Panc1 (cell line): ENCODE measurements at places on chromosomes 13 and 19. TPM values are rescaled to one million over a fixed set of nuclear protein-coding genes. Genes with fewer than 3 reads are reported as not detected.
A peak's percentile ranks its signal among the peaks of the same experiment; 100 is the strongest.

DNA sequence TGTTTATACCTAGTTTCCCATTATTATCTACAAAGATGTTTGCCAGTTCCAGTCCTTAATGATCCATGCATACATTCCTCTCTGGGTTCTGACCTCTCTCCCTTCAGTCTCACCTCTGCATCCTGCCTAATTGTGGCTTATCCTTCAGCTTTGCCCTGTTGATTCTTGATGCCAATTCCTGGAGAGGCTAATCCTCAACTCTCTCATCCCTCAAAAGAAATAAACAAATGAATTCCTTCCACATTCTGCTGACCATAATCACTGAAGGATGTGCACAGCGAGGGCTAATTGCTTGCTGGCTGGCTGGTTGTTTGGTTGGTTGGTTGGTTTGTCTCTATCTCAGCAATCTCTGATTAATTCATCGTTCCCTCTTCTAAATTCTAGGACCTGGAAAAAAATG lies 113.8 kb downstream of the IRS2 start:
- no peaks in the 10 kb centered on the region for H3K4me1 ChIP-seq
- H3K36me3 ChIP-seq, result no peaks in the 10 kb centered on the region
- H3K4me3 ChIP-seq, result no peak overlapping the region
- DNase-seq, result no peak
- no peaks in the 10 kb centered on the region for H3K27me3 ChIP-seq
- H3K27ac ChIP-seq, result no peak overlapping the region

DNA sequence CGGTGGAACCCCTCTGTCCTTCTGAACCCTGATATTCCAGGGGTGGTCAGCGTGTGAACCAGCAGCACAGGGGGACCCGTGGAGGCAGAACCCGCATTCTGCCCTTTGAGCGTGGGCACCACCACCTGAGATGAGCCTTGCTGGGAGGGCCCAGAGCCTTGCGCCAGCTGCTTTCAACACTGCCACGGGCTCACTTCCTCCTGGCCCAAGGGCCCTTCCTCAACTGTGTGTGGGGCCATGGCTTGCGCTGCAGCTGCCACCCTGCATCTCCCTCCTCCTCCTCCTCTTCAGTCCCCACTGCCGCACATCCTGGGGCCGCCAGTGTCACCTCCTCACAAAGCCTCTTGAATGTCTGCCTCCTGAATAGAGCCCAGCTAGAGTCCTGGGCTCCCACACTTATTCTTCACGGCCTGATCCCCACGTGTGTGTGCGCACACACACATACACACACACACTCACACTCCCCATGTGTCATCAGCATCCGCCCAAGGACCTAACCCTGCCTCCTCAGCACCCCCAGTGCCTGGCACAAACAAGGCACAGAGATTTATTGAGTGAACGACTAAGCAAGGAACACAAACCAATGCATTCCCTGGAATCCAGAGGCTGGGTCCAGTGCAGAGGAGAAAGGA lies 26.9 kb upstream of the TMEM160 start:
- no peaks in the 10 kb centered on the region for H3K27me3 ChIP-seq
- H3K4me1 ChIP-seq, result peaks cover 6% of the 10 kb centered on the region; the same call in 1 of the 2 replicates
- no peaks in the 10 kb centered on the region for H3K36me3 ChIP-seq
- no peak overlapping the region for H3K4me3 ChIP-seq

GRCh38 chr19:17743874-17744580 lies 7.2 kb upstream of the FCHO1 start:
- no peaks in the 10 kb centered on the region for H3K27me3 ChIP-seq
- no peak for DNase-seq
- H3K27ac ChIP-seq, result no peak overlapping the region
- no peak overlapping the region for H3K4me3 ChIP-seq
- H3K4me1 ChIP-seq, result no peaks in the 10 kb centered on the region

DNA sequence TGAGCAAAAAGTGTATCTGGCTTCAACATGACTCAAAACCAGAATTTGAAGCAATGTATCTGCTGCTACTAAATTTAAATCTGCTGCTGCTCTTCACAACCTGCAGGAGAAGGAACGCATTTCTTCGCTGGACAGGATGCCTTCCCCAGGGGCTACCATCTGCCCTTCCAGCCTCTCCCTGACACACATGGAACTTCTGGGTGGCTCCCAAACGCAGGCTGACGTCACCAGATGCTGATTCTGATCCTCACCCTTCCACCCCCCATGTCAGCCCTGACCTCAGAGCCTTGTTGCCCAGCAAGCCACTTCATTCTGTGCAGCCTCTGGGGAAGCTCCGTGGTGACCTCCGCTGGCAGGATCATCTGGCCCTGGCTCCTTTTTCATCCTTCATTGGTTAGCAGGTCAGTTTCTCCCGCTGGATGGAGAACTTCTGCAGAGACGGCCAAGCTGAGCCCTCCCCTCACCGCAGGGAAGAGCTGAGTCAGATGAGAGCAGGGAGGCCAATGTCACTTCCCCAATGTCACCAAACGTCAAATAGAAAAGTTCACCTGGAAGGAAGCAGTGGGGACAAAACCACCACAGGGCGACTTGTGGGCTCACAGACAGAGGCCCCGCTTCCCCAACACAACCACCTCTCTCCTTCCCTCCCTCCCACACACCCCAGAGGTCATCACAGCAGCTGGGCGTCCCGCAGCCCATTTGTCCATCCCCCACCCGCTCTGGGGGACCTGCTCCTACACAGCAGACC lies 14.0 kb upstream of the RAB20 start:
- H3K27me3 ChIP-seq, result no peaks in the 10 kb centered on the region; the same call in 1 of the 2 replicates
- no peak overlapping the region for H3K27ac ChIP-seq
- H3K4me3 ChIP-seq, result no peak overlapping the region
- H3K36me3 ChIP-seq, result no peaks in the 10 kb centered on the region

- DNase-seq, result no peak
- H3K4me1 ChIP-seq, result no peaks in the 10 kb centered on the region
- no peaks in the 10 kb centered on the region for H3K36me3 ChIP-seq
- no peak overlapping the region for H3K4me3 ChIP-seq
Observed at GRCh38 chr13:46995874-46996273, 99.0 kb upstream of the HTR2A start.

GRCh38 chr19:47330466-47330869 lies 1.5 kb upstream of the C5AR2 start:
- H3K27me3 ChIP-seq, result no peaks in the 10 kb centered on the region
- no peak overlapping the region for H3K27ac ChIP-seq
- H3K36me3 ChIP-seq, result no peaks in the 10 kb centered on the region
- H3K4me3 ChIP-seq, result no peak overlapping the region
- no peaks in the 10 kb centered on the region for H3K4me1 ChIP-seq

- no peak overlapping the region for H3K4me3 ChIP-seq
- DNase-seq, result no peak
- H3K4me1 ChIP-seq, result no peaks in the 10 kb centered on the region
- H3K27ac ChIP-seq, result no peak overlapping the region
- no peaks in the 10 kb centered on the region for H3K36me3 ChIP-seq
- no peaks in the 10 kb centered on the region; the same call in 1 of the 2 replicates for H3K27me3 ChIP-seq
Observed at GRCh38 chr13:28607187-28607955, 51.6 kb upstream of the POMP start.

- H3K36me3 ChIP-seq, result no peaks in the 10 kb centered on the region
- H3K27ac ChIP-seq, result no peak overlapping the region
- no peaks in the 10 kb centered on the region for H3K27me3 ChIP-seq
Observed at GRCh38 chr19:7554990-7555864, 19.7 kb downstream of the PNPLA6 start.

DNA sequence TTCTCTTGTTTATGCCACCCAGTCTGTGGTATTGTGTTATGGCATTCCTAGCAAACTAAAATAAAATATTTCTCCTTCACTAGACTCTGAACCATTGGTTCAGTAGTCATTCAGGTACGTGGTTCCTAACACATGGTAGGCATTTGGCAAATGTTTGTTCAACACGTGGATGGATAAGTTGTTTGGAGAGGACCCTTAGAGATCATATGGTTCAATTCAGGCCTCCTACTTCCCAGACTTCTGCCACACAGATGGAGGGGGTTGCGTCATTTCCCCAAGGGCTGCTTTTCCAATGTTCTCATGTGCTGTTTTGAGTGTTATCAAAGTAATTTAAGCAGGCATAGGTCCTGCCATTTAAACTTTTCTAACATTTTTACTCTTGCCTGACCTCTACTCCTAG lies 6.7 kb downstream of the CXCL17 start:
- no peak overlapping the region for H3K4me3 ChIP-seq
- H3K27me3 ChIP-seq, result no peaks in the 10 kb centered on the region
- DNase-seq, result no peak
- H3K36me3 ChIP-seq, result no peaks in the 10 kb centered on the region
- H3K4me1 ChIP-seq, result no peaks in the 10 kb centered on the region
- H3K27ac ChIP-seq, result no peak overlapping the region

- H3K27ac ChIP-seq, result no peak overlapping the region
- no peaks in the 10 kb centered on the region for H3K27me3 ChIP-seq
- H3K4me1 ChIP-seq, result no peaks in the 10 kb centered on the region
- H3K36me3 ChIP-seq, result no peaks in the 10 kb centered on the region
- DNase-seq, result no peak
Observed at GRCh38 chr13:42484386-42484785, 89.6 kb upstream of the TNFSF11 start.

DNA sequence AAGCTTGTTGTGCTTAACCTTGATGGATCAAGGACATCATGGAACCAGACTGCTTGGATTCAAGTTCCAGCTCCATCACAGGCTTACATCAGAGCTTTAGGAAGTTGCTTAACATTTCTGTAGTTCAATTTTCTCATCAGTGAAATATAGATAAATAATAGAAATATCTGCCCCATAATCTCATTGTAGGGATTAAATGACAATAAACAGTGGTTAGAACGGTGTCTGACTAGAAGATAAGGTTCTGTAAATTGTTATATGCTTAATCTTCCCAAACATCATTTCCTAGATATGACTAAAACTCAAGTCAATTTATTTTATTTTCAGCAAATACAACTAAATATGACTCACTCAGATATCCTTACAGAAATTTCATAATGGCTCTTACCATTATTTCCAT lies 83.5 kb downstream of the SLITRK1 start:
- DNase-seq, result no peak
- H3K4me3 ChIP-seq, result no peak overlapping the region
- H3K27me3 ChIP-seq, result no peaks in the 10 kb centered on the region
- no peak overlapping the region for H3K27ac ChIP-seq
- no peaks in the 10 kb centered on the region for H3K36me3 ChIP-seq

DNA sequence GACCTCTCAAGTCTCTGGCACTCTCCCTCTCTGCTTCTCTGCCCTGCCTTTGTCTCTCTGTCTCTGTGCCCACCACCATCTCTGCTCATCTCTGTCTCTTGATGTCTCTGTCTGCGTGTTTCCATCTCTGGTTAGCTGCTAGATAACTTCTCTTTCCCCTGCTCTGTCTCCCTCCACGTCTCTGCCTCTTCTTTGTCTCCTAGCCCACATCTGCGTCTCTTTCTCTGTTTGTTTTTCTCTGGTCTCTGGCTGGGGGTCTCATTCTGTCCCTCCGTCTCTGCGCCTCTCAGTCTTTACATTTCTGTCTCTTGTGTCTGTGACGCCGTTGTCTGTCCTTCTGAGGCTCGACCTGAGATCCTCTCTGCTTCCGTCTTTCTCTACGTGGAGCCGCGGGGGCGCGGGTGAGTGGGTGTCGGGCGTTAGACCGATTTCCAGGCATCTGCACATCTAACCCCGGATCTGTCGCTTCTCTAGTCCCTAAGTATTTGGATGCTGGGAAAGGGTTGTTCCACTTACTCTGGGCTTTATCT lies 386 bp downstream of the GIPR start:
- no peaks in the 10 kb centered on the region; the same call in 1 of the 2 replicates for H3K36me3 ChIP-seq
- H3K4me1 ChIP-seq, result no peaks in the 10 kb centered on the region
- H3K4me3 ChIP-seq, result peak overlapping the region; percentile 41
- no peak for DNase-seq
- peak overlapping the region; percentile 42 for H3K27ac ChIP-seq
- no peaks in the 10 kb centered on the region for H3K27me3 ChIP-seq

DNA sequence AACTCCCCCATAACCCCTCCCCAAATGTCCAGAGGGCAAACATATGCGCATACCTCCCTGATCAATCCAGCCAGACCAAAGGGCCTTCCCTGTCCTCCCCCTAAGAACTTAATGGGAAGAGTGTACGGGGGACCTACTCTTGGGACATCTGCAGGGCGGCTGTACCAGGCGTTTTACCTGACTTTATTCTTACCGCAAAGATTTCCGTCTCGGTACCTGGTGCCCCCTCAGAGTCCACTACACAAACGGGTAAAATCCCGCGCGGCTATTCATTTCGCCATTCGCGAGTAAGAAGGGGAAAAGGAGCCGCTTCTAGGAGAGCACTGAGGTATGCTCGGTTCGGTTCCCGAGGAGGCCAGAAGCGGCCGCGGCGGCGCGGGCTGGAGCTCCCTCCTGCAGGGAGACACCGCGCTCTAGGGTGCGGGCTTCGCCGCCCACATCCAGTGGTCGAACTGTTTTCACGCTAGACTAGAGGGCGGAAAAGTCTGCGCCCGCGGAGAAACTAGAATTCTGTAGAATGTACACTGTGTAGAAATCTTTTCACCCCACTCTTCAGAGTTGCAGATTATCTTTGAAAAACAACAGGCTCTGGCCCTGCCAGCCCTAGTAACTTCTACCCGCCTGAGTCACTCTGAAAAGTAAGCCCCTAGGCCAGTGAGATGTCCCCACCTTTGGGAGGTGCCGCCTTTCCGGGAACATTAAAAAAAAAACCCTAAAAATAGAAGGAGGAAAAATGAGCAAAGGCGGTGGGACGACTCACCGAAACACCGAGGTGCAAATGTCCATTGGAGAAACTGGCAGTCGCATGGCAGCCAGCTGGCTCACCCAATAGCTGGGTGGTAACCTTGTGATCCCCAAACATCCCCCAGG lies 3.8 kb upstream of the TSHZ3 start:
- H3K36me3 ChIP-seq, result no peaks in the 10 kb centered on the region
- no peak overlapping the region for H3K4me3 ChIP-seq

DNA sequence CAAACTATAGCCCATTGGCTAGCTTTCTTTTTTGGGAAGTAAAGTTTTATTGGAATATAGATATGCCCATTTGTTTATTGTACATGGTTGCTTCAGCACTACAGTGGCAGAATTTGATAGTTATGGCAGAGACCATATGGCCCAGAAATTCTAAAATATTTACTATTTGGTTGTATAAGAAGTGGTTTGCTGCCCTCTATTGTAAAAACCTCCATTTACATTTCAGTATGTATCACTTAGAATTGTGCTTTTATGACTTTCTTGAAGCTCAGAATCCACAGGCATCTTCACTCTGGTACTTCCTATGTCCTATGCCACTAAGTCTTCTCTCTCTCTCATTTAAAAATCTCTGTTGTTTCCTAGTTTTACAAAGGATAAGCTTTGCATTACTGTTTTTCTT lies 37.7 kb downstream of the DLEU7 start:
- H3K27me3 ChIP-seq, result no peaks in the 10 kb centered on the region
- no peaks in the 10 kb centered on the region for H3K36me3 ChIP-seq
- no peak overlapping the region for H3K27ac ChIP-seq
- H3K4me3 ChIP-seq, result no peak overlapping the region
- no peak for DNase-seq
- H3K4me1 ChIP-seq, result peaks cover 3% of the 10 kb centered on the region; the same call in 1 of the 2 replicates

GRCh38 chr19:33282036-33282671 lies 20.2 kb downstream of the CEBPA start:
- H3K27ac ChIP-seq, result no peak overlapping the region
- peaks cover 6% of the 10 kb centered on the region; the same call in 1 of the 2 replicates for H3K4me1 ChIP-seq
- H3K27me3 ChIP-seq, result no peaks in the 10 kb centered on the region
- H3K4me3 ChIP-seq, result no peak overlapping the region

- peak overlapping the region; percentile 24 for H3K4me3 ChIP-seq
- no peaks in the 10 kb centered on the region for H3K4me1 ChIP-seq
- no peak overlapping the region for H3K27ac ChIP-seq
- no peaks in the 10 kb centered on the region for H3K36me3 ChIP-seq
Observed at GRCh38 chr19:51327066-51328001, 14.6 kb downstream of the VSIG10L start.

GRCh38 chr19:10270616-10271394 lies at the start of gene ICAM1:
Gene ICAM1 (plus strand): TSS chr19:10271120. CDS start chr19:10271160, 40 bp downstream.
- DNase-seq, result no peak
- H3K27ac ChIP-seq, result peak within 1 kb of the TSS; percentile 91
- H3K27me3 ChIP-seq, result no peaks in the 10 kb centered on the region

PSG1 gene
- total RNA-seq, result not detected

ATP1A3 gene
- total RNA-seq, result 4.9 TPM

FGF14 gene
- 0.03 TPM for total RNA-seq

CNFN gene
- 4.6 TPM for total RNA-seq

KIR2DL3 gene
- total RNA-seq, result not detected

HSH2D gene
- total RNA-seq, result not detected

ZNF560 gene
- not detected for total RNA-seq
